ENCODE measurements at places on chromosomes 16 and 17.
A peak's percentile ranks its signal among the peaks of the same experiment; 100 is the strongest.

GRCh38 chr17:7656958-7657609 is 6.4 kb downstream of the ATP1B2 start:
- DNase-seq = no peak

DNA sequence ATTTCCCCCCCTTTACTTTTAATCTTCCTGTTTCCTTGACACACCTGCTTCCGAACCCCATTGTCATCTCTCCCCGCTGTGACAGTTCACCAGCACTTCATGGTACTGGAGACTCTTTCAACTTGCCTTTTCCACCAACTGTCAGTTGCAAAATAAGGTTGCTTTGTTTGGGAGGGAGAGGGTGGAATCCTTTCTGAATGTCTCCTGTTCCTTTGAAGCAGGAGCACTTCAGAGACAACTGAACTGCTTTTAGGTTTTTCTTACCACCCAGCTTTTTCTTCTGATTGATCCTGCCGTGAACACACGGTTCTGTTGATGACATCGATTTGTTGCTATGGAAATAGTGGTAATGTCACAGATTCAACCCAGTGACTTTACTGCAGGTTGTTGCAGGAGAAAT is 42.0 kb downstream of the RPA1 start:
- no peak for DNase-seq

DNA sequence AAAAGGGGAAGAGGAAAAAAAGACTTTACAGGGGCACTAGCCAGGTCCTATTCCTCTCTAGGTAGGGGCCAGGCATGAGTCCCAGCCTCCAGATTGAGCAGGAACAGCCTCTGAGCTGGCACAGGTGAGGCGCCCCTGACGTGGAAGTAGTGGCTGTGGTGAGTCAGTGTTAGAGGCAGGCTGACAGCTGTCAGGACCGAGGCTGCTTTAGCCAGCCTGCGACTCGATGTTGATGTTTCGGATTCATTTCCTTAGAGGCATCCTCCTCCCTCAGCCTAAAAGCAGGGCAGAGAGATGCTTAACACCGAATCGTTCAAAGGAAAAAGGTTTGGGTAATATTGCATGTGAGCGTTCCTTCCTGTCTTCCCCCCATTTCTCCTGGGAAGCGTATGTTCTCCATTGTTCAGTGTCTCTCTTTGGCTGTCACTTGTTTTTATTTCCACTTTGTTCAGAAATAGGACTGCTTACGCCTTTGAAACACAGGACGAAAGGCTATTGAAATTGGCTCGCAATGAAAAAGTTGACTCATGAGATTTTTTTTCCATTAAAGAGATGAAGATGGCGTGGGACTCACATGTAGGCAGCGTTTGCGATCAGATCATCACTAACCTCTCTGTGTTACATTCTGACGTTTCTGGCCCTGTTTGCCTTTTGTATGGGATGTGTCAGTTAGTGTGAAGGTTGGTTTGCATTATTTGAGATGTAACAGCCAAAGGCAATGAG is 1.3 kb downstream of the KIAA0513 start:
- DNase-seq = peak; percentile 58

- no peak for DNase-seq
These were observed 498.2 kb upstream of the ERCC4 start for GRCh38 chr16:13421726-13422125.

DNA sequence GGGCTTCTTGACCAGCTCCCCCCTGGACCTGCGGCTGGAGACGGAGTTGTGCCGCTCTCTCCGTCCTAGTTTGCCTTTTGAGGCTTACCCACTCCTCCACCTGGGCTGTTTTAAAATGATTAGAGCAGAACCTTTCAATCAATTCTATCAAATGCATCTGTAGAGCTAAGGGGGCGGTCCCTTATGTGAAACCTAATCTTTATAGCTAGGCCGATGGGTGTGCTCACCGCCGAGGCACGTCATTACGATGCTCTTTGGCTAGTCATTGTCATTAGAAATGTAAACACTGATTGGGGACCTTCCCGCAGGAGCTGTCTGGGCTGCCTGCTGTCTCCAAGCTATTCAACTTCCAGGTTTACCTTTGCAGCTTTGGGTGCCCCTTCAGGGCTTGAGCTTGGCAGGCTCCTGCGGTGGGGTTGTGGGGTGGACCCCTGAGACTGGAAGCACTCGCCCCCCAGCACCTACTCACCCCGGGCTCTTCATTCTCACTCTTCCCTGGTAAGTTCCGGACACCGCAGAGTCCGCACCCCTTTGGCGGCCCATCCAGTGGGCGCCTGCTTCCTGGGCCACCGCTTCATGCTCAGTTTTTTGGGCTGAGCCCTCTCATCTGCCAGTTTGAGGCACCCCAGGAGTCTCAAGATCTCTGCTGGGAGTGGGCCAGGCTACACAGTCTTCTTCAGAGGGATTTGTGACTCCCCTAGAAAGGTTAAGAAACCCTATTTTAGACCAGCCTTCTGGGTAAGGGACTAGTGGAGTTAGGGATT is 20.9 kb upstream of the IL17C start:
- no peak for DNase-seq
